WTC11 (cell line): ENCODE measurements at places on chromosomes 12 and 14.
A peak's percentile ranks its signal among the peaks of the same experiment; 100 is the strongest.

GRCh38 chr12:132204063-132204792, 60.0 kb downstream of the NOC4L start:
- no peak for DNase-seq

DNA sequence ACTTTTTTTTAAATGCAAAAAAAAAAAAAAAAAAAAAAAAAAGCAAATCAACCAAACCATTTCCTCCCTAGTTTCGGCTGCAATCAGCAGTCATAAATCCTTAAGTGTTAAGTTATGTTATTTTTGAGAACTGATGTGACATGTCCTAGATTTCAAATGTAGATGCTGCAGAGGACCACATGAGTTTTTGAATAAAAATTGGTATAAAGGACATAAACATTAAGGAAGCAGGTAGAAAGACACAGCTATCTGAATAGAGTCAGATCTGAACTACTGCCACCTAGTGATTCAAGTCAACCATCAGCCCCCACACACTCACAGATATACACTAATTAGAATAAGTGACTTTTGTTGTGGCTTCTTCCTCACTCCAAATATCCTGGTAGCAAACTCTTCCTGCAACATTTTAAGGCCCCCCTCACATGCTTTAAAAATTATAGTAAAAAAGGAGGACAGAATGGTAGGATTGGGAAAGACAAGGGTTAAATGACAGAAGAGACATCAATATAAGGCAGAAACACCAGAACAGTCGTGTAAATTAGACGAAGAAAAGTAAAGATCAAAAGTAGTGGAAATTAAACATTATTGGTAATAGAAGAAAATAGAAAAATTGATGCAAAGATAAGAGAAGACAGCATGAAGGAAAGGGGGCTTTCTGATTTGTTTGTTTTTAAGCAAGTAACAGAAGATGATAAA, 394.5 kb upstream of the ATP2B1 start:
- no peak for DNase-seq

- DNase-seq, result no peak
Observed at GRCh38 chr14:77051116-77051515, 22.6 kb upstream of the IRF2BPL start.

DNA sequence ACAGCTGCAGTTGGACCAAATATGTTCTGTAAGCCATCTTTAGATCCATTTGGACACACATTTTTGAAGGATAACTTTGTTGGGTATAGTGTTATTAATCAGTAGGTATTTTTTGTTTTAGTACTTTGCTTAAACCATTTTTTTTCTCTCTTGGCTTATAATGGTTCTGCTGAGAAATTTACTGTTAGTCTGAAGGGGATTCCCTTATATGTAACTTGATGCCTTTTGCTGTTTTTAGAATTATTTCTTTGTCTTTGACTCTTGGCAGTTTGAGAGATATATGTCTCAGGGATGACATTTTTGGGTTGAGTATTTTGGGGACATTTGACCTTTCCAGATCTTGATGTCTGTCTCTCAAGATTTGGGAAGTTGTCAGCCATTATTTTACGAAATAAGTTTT, 169.8 kb downstream of the GPHN start:
- DNase-seq, result no peak

- no peak for DNase-seq
Observed at GRCh38 chr14:99575043-99576023, 28.7 kb downstream of the CCDC85C start.

GRCh38 chr14:64698903-64699302, 5.3 kb upstream of the PLEKHG3 start:
- no peak for DNase-seq

GRCh38 chr12:120199595-120200306, 1.2 kb downstream of the RPLP0 start:
- DNase-seq, result no peak

- no peak for DNase-seq
Observed at GRCh38 chr14:92719890-92720323, 28.5 kb downstream of the LGMN start.

DNA sequence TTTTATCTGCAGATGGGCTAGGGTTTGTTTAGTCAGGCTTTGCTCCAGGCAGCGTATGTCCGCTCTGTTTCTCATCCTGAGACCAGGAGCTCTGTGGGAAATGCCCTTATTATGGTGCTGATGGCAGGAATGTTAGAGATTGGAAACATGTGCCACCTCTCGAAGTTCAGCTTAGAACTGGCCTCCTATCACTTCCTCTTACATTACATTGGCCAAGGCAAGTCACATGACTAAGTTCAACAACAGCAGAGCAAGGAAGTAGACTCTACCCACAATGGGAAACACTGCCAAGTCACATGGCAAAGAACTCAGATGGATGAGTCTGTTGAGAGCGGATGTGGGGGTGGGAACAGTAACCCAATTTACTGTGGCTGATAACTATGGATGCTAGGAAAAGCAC, 161.9 kb upstream of the WSCD2 start:
- no peak for DNase-seq

DNA sequence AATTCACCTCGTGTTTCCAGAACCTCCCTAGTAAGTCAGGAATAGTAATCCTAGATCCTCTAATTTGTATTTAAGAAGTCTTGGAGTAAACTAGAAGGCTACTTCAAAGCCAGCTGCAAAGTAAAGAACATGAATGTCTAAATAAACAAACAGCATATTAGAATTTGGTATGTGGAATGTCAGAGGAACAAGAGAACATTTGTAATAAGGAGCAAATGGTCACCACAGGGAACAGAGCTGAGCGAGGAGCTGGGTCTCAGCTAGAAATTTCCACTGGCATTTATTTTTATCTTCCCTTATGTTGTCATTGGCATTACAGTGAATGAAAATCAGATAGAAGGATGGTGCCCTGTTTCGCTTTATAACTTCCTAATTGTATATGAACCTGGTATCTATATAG, 50.2 kb downstream of the FRMD6 start:
- no peak for DNase-seq

- DNase-seq, result no peak
Observed at GRCh38 chr12:19288603-19289244, 150.6 kb upstream of the AEBP2 start.

DNA sequence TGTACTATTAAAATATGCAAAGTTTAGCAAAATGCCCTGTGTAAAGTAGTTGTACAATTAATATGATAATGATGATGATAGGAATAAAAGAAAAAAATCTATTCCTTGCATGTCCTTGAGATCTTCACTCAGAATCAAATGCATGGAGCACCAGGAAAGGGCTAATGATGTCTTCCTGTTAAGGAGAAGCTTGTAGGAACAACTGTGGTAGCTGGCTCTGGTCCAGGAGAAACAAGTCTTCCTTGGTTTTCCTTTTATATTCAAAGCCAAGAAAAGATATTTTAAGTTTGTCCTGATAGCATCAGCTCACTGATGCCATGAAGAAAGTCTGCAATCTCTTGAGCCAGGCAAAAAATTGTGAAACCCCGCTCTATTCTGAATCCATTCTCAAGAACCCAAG, 138.9 kb downstream of the PIK3C2G start:
- no peak for DNase-seq

DNA sequence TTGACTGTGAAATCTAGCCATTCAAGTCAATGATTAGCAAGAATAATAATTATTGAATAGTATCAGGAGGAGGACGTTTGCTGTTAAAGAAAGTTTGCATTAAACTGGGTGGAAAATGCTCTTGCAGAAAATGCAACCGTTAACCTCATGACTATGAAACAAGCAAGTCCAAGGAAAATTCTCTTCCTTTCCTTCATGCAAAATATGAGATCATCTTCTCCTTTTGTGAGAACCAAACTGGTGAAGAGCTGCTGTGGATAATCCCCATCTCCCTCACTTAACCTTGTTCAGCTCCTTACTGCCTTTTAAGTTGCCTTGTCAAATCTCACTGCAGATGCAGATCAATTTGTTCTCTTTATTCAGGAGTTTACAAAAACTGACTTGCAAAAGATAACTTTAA, 142.5 kb downstream of the BCAT1 start:
- no peak for DNase-seq

DNA sequence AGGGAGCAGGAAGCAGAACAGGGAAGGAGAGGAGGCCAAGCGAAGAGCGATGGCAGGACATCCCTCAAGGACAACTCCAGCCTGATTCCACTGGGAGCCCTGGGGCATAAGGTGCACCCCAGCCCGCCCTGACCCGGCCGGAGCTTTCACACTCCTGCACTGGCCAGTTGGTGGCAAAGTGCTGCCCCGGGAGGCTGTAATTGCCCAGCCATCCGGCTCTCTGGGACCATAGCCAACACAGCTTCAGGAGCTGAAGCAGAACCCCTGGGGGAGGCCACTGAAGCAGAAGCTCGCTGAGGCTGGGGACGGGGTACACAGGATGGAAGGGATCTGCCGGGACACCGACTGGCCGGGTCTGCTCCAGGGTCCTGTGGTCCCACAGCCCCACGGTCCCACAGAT, 41.9 kb upstream of the BEGAIN start:
- no peak for DNase-seq

- no peak for DNase-seq
Observed at GRCh38 chr12:91044586-91044985, 13.2 kb downstream of the KERA start.

DNA sequence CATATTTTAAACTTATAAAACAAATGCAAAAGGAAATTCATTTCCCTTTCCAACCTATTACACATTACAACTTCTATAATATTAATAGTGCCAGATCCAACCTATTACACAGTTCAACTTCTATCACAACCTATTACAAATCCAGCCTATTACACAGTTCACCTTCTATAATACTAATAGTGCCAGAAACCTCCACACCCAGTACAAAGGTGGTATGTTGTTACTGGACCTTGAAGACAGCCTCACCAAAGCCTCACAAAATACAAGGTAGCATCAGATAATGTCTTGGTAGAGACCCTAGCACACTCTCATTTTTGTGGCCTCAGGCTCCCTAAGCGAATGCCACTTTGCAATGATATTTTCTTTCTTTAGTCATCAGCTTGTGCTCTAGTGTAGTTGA, 68.7 kb upstream of the PELI2 start:
- no peak for DNase-seq

DNA sequence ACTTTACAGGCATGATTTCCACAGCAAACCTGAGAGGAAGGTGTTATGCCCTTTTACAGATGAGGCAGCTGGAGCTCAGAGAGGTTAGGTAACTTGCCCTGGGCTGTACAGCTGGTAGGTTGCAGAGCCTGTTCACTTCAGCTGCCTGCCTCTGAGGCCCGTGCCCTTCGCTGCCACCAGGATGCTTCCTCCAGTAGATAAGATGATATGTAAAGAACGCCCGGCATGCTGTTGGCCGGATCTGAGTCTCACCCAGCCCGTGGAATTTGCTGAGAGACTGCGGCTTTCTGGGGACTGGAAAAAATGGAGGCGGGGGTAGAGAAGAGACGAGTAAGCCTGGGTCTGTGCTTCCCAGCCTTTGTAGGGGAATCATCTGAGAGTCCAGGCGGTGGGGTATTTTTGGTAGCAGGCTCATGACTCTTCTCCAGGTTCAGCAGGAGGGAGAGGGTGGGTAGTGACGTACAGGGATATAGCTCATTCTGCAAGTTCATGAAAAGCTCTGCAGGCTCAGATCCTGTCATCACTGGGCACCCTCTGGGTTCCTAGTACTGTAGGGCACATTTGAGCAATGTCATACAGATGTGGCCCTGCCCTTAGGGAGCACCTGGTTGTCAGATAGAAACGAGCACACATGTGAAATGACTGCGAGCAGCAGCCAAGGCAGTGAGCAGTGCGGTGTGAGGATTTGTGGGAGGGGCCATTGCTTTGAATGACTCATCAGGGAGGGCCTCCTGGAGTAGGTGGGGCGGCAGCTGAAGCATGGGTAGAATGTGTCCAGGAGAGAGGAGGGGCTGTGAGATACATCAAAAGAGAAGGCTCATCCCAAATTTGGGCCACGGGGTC, 159.4 kb downstream of the TSPAN9 start:
- DNase-seq, result peak; percentile 52

DNA sequence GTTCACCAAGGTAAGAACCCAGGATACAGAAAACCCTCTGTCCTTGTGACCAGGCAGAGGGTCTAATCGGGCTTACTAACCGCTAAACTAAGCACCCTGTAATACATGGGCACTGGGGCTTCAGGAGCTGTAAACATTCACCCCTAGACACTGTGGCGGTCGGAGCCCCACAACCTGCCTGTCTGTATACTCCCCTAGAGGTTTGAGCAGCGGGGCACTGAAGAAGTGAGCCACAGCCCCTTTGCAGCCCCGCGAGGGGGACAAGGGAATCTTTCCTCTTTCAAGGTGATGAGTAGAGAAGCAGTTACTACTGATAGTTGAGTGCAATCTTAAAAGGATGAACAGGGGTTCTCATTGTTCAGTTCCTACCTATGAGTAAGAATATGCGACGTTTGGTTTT, 397.2 kb downstream of the AEBP2 start:
- no peak for DNase-seq

DNA sequence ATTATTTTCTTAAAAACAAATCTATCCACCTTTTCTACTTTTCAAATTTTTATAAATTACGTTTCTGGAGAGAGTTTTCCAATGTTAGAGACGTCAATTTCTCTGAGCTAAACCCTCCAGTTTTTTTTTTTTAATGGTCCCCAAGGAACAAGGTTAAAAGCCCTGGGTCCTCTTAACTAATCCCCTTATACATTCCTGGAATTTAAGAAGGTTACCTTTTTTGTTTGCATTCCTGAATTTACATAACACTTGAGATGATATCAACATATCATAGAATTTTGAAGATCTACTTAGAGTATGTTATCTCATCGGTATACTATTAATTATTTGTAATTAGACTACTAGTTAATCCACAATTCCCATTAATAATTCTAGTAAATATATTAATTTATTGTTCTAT, 662.2 kb upstream of the LRFN5 start:
- DNase-seq, result no peak

DNA sequence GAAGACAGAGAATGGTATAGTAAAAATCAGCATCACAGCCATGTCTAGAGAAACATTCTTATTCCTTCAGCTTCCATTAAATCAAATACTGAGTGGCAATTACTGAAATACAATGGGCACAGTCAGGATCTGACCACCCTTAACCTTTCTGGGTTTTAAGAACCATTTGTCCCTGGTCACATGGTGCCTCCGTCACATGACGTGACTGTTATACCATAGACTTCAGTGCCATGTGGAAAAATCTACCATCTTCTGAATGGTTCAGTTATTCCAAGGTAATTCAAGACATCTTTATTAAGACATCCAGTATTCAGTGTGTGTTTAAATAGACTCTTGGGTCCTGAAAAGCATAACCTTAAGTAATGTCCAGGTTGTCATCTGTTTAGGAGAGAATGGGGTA, 553.1 kb upstream of the FLRT2 start:
- DNase-seq, result no peak

DNA sequence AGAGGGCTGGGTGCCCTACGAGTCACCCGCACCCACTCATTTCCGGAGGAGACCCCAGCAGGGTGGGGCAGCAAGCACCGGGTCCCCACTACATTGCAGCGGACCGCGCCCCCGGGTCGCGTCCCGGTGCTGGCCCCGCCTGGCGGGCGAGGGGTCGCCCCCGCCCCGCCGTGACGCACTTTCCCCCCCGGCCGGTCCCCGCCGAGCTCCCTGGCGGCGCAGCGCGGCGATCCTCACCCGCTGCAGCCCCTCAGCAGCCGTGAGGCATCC, 106.1 kb downstream of the PRICKLE1 start:
- DNase-seq, result no peak

- peak; percentile 17 for DNase-seq
Observed at GRCh38 chr12:108175310-108175709, 46.2 kb downstream of the WSCD2 start.
